CD4-positive, alpha-beta T cell treated with Interleukin-4 for 1 hour (primary cell): ENCODE measurements at places on chromosomes 13 and 19.

GRCh38 chr13:113508521-113509254, 18.2 kb upstream of the DCUN1D2 start:
- DNase-seq = peak; percentile 35

DNA sequence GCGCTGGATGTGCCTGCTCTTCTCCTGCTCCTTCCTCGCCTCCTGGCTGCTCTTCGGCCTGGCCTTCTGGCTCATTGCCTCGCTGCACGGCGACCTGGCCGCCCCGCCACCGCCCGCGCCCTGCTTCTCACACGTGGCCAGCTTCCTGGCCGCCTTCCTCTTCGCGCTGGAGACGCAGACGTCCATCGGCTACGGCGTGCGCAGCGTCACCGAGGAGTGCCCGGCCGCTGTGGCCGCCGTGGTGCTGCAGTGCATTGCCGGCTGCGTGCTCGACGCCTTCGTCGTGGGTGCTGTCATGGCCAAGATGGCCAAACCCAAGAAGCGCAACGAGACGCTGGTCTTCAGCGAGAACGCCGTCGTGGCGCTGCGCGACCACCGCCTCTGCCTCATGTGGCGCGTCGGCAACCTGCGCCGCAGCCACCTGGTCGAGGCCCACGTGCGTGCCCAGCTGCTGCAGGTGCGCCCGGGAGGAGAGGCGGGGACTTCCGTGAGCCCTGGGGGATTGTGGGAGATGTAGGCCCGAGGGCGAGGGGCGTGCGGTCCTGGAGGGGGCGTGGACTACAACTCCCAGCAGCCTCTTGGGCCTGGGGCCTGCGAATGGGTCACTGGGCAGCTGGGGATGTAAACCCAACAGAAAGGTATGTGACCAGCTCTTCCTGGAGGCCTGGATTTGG, 6.7 kb downstream of the KCNJ14 start:
- DNase-seq = no peak

DNA sequence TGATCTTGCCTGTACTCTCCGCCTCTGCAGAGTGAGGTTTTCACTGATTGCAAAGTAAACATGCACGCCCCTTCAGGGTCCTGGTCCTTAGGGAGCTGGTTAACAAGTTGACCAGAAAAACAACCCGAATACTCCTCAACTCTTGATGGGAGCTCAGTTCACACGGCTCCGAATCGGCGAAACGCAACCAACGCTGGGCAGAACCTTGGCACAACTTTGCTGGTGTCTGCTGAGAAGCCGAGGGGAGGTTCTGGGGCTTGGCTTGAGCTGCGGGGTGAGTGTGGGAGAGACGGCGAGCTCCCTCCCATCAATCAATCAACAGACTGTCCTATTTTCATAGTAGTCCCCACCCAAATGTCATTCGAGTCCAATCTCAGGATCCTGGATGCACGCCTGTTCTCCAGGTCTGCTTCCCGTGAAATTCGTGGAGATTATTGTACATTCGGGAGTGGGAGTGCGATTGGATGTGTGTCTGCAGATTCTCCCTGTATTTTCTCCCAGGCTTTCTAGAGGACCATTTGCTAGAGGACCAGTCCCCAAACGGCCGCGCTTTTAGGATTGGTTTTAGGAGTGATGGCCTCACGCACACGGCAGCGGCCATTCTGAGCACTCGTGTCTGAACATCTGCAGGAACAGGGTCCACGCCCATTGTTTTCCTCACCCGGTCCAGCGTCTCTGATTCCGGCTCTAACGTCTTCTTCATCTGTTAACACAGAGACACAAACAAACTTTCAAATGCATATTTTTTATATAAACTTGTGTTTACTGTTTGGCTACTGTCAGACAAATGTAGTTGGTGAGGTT, 51.6 kb upstream of the F7 start:
- DNase-seq = no peak

DNA sequence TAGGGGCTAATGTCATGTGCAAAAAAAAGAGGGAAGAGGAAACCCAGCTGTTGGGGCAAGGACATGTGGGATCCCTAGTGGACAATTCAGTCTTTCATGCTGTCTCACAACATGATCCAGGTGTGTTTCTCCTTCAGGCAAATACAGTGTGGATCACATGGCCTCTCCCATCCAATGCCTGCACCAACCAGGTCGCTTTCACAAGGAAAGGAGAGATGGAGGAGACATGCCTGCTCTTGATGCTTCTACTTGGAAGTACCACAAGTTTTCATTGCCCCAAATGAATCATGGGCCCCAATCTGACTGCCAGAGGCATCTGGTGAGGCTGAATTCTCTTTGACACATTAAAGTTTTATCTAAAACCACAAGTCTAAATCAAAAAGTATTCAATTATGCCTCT, 82.1 kb downstream of the DLEU7 start:
- DNase-seq = no peak

DNA sequence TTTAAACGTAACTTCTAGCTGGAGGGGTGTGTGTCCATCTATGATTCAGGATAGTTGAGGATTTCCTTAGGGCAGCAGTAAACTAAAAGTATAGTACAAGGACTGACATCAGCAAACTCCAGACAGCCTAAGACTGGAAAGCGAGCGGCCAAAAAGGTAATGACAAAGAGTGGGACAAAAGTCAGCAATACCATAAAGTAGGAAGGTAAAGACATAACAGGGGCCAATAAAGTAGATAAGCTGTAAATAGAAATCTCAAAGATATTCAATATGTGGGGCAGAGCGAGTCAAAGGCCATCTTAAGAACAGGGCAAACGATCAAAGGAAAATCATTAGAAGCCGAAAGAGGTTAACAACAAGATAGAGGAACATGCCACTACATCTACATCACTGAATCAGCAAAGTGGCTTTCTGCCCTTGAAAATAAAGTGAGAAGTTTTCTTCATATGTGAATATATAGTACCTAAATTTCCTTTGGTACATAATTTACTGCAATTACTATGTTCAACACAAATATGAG, 167.2 kb downstream of the DIAPH3 start:
- no peak for DNase-seq

DNA sequence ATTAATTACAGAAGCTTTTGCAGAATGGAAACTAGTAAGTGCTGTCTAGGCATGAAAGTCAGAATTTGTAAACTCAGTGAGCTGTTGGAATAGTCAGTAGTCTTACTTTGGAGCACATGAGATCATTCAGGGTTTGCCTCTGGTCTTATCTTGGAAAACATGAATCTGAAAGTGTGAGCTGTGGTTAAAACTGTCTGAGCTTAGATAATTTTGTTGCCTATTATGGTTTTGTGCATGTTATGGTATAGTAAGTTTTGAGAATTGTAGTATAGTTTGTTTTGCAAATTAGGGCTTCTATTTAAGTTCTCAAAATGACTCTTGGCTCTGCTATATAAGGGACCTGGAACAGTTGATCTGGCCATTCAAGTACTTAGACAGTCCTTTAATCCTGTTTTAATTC, 53.7 kb upstream of the TRPC4 start:
- no peak for DNase-seq

- DNase-seq = no peak
Measured at GRCh38 chr13:47459512-47459911, 541.6 kb downstream of the SUCLA2 start.

DNA sequence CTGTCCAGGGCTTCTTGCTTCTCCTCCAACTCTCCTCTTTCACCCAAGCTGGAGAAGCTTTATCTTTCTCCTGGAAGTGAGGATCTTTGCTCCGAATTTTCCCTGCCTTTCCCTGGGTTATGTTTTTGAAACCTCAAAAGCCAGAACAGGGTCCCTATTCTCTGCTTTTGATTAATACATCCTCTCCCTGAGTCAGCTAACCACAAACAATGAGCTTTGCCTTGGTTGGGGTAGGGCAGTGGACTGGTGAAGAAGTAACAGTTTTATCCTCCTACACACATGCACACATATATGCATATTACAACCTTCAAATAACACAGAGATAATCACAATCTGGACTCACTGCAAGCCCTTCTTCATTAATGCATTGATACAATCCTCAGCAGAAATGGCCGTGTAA, 44.6 kb downstream of the DLEU7 start:
- DNase-seq = no peak

- no peak for DNase-seq
Measured at GRCh38 chr13:36298535-36299068, 988 bp upstream of the CCDC169 start.

DNA sequence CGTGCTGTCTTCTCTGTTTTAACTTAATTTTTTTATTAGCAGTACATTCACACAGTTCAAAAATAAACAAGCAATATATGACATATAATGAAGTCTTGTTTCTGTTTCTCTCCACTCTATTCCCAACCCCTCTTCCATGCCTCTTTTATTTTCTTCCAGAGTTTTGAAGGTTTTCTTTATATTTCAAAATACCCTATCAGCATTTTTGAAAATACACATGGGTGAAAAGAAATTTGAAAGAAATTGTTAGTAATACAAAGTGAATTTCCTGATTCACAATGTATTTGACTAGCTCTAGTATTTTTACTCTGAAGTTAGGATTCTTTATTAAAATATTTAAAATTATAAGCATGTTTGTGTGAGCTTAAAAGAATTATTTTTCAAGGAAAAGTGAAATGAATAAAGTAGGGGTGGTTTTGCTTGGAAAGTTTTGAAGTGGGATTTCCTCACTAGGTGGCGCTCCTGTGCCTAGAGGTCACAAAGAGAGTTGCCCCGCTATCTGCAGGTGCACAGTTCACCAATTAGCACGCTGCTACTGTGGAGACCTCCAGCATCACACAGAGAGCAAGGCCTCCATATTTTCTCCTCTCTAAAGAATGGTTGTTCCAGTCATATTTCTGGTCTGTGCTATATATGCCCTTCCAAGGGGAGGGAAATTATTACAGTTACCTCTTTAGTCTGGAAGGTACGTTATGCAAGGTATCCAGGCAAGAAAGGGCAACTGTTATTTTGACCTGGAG, 37.6 kb downstream of the SOX21 start:
- DNase-seq = peak; percentile 12

DNA sequence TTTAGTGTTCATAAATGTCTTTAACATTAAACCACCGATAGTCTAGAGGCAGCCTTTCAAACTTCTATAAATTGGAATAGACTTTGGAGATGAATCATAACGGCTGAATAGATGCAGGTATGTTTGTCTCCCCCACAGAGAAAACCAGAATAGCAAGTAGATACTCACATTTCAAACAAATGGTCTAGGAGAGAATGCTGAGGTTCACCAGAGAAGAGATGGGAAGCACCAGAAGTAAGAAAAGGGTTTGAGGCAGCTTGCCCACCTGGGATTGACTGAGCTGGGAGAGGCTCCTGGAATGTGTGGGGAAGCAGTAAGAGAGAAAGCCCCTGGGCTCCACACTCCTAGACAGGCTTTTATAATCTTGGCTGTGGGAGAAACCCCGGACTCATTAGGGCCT, 6.4 kb downstream of the IGFL3 start:
- DNase-seq = no peak

DNA sequence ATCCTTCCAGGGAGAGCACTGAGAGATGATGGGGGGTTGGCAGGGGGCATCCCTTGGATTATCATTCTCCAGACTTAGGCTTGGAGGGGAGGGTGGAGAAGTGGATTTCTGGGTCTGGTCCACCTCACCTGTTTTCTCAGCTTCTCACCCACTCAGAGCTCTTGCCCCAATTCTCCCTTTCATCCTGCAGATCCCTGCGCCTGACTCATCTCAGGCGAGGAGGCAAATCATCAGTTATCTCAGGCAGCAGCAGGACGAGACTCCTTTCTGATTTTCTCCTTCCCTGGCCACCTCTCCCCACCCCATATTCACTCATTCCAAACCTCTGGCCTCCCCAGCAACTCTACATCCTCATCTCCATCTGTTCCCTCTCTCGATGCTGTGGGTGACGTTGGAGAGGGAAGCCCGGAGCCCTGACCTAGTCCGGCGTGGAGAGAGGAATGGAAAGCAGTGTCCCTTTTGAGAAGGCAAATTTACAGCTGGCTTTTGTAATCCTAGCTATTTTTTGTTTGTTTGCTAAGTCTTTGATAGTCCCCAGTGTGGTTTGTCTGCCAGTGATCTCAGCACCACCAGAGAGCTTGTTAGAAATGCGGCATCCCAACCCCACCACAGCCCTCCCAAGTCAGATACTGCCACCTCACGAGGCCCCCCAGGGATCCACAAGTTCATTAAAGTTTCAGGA, 24.0 kb upstream of the TPT1 start:
- no peak for DNase-seq

- DNase-seq = no peak
Measured at GRCh38 chr19:42037649-42038048, 32.4 kb downstream of the GRIK5 start.

DNA sequence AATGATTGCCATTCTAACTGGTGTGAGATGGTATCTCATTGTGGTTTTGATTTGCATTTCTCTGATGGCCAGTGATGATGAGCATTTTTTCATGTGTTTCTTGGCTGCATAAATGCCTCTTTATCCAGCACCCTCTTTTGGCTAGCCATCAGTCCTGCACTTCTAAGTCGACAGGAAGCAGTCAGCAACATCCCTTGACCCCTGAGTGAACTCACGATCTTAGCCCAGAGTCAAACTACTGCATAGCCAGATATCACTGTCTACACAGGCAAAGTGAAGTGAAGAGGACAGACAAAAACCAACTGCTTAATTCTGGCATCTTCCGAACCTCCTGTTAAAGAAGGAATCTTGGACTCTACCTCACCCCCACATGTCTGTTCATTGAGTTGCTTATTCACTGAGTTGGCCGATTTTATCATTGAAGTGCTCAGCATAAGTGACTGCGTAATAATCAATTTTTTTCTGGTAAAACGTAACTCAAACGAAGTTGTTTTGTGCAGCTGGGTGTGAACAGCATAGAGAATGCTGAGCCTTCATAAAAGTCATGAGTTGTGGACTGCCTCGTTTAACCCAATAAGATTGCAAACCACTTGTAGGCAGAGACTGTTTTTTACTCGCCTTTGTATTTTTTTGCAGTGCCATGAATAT, 304.2 kb downstream of the COG6 start:
- no peak for DNase-seq

GRCh38 chr19:16698914-16699313, 20.7 kb upstream of the NWD1 start:
- DNase-seq = no peak

- no peak for DNase-seq
Measured at GRCh38 chr19:4199699-4200293, 17.3 kb downstream of the ANKRD24 start.

DNA sequence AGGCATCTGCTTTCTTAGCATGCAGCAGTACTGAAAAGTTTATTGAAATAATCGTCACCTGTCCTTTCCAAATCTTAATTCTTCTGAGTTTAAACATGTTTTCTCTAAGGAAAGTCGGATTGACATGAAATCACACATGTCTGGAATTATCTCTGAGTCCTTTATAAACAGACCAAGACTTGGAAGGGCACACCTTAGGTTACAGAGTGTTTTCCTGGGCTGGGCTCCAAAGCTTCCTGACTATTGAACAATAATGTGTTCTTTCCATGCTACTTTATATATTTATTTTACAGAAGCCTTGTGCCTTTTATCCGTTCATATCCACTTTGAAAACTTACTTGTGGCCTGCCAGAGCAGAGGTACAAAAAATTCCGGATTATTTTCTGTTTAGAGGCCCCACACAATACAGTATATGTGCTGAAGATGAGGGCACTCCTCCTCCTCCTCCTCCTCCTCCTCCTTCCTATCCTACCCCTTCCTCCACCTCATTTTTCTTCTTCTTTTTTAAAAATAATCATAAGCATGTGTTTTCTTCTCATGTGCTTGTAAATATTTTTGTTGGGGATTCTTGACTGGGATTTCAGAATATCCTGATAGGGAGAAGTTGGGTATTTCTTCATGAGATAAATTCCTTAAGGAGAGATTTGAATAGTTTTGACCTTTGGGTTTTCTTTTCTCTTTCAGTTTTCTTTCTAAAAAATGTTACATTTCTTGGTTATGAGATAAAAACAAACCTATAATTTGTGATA, 52.3 kb downstream of the LRCH1 start:
- DNase-seq = no peak

GRCh38 chr19:45423033-45423588, 606 bp downstream of the ERCC1 start:
- no peak for DNase-seq

GRCh38 chr13:103130681-103131210, 64.5 kb upstream of the SLC10A2 start:
- no peak for DNase-seq
